ENCODE measurements at places on chromosomes 12 and 14.
A peak's percentile ranks its signal among the peaks of the same experiment; 100 is the strongest.

DNA sequence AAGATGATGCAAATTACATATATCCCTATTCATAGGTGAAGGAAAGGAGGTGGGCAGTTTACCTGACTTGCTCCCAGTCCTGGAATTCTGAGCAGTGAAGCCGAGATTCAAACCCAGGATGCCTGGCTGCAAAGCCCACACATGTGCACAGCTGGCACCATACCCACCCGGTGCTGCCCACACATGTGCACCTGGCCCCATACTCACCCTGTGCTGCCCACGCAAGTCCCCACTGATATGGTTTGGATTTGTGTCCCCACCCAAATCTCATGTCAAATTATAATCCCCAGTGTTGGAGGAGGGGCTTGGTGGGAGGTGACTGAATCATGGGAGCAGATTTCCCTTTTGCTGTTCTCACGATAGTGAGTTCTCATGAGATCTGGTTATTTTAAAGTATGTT, 179.2 kb upstream of the C14orf180 start:
- DNase-seq, result no peak

- DNase-seq, result no peak
Measured at GRCh38 chr14:91732859-91733477, 1.1 kb upstream of the CATSPERB start.

DNA sequence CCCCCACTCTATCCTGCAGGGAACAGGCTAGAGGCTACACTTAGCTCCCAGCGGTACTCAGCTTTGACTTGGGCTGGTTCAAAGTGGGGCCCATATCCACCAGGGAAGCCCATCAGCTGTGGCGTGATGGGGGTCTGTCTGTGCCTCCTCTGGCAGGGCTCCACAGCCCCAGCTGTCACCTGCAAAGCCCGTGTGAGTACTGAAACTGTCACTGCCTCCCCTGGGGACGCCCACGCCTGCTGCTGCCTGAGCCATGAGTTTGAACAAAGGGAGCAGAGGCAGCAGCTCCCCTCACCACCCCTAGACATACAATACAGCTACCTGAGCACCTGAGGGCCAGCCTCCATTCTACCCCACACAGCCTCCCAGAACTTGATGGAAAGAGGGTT, 5.0 kb downstream of the REM2 start:
- peak; percentile 74 for DNase-seq

- peak; percentile 67 for DNase-seq
Measured at GRCh38 chr12:56687223-56688128, 608 bp downstream of the PTGES3 start.

GRCh38 chr14:21874946-21875345, 201.3 kb upstream of the OR4E1 start:
- no peak for DNase-seq

- no peak for DNase-seq
Measured at GRCh38 chr14:104715416-104715815, 8.6 kb upstream of the ADSS1 start.

DNA sequence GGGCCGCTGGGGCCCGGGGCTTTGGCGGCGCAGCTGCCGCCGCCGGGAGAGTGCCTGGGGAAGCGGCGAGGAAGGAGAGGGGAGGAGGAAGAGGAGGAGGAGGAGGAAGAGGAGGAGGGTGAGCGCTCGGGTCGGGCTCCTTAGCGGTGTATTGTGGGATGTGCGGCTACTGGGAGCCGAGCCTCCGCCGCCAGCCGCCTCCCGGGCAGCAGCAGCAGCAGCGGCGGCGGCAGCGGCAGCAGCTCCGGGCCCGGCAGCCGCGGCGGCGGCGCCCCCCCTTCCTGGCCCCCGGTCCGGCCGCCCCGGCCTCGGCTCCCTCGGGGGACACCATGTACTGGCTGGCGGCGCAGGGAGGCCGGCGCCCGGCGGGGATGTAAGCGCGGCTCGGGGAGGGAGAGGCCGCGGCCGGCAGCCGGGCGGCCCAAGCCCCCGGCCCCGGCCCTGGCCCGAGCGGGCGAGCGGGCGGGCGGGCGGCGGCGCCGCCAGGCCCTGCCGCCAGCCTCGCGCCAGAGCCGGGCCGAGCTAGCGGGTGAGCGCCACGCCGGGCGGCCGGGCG, at the start of gene SETD1B:
TSS of gene SETD1B (plus strand) at position 149 of the 556 bp plus-strand sequence. CDS start 729 bp downstream, outside the sequence.
- DNase-seq, result peak; percentile 43

- no peak for DNase-seq
Measured at GRCh38 chr12:765840-766239, 13.5 kb downstream of the WNK1 start.

- no peak for DNase-seq
Measured at GRCh38 chr12:4265280-4265679, 8.3 kb upstream of the CCND2 start.

DNA sequence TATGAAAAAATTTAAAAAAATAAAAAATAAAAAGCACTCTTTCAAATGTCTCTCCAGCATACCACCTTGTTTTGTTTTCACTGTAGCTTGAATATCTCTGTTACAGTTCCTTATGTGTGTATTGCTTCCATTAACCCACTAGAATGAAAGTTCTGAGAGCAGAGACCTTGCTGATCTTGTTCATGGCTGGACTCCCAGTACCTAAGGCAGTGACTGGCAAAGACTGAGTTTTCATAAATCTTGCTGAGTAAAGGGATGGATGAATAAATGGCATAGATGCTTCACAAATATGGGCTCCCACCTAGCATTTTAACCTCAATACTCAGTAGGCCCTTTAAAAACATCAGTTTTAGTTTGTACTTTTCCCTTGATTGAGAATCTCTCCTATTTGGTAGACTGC, 915.9 kb downstream of the DIO2 start:
- DNase-seq, result no peak

- no peak for DNase-seq
Measured at GRCh38 chr12:77521508-77522115, 309.1 kb upstream of the NAV3 start.

DNA sequence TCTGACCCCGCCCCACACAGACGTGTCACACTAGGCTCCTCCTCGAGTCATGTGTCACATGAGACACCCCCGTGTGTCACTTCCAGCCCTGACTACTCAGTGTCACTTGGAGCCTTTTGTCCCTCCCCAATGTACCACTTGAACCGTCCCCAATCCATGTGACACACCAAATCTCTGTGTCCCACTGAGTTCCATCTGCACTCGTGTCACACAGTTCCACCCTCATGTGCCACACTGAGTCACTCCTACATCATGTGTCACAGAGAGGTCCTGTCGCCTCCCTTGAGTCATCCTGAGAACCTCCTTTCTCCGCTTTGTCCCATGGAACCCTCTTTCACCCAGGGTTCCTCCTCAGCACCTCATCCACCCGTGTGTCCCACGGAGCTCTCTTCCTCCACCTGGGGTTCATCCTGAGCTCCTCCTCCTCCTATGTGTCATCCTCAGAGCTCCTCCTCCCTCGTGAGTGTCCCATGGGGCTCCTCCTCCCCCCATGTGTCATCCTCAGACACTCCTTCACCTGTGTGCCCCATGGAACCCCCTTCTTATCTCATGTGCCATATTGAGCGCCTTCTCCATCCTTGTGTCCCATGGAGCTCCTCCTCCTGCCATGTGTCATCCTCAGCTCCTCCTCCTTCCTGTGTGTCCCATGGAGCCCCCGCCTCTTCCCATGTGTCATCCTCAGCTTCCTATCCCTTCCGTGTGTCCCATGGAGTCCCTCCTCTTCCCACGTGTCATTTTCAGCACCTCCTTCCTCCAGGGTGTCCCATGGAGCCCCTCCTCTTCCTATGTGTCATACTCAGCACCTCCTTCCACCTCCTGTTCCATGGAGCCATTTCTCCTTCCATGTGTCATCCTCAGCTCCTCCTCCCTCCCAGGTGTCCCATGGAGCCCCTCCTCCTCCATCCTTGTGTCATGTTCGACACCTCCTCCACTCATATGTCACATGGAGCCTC, 32.0 kb downstream of the RTL1 start:
- no peak for DNase-seq

GRCh38 chr12:5593086-5593485, 161.2 kb downstream of the NTF3 start:
- no peak for DNase-seq

DNA sequence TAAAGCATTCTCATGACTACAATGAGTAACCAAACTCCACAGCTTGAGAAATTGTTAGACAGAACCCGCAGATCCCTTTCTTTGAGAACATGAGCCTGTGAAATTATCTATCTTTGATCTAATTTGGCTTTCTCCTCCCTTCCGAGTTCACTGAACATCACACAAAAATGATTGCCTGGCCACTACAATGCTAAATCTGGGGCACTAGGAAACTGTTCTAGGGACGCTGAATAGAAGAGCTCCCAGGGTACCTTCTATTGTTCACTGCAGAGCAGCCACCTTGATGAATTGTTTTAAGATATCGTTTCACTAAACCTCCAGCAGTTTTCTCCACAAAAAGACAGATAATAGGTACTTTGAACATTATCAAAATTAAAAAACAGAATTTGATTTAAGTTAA, 47.5 kb downstream of the SINHCAF start:
- DNase-seq, result no peak

- DNase-seq, result no peak
Measured at GRCh38 chr12:106112145-106112821, 26.5 kb downstream of the NUAK1 start.

GRCh38 chr14:99436247-99437180, 44.1 kb downstream of the SETD3 start:
- no peak for DNase-seq

GRCh38 chr12:100799770-100800169, 5.2 kb downstream of the ANO4 start:
- no peak for DNase-seq

DNA sequence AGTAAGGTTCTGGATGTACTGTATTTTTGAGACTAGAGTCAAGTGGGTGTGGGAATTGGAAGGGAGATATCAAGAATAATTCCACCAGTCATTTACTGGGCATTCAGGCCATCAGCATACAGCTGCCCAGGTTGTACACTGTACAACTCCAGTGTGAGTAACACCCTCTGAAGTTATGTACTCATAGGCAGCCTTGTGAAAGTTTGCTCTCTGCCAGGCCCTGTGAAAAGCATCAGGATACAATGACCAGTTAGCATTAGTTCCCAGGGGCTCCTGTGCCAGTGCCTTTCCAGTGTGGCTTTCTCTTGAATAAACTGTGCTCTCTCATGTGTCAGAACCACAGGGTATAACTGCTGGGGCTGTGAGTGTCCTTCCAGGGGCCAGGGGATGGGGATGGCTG, 89.7 kb downstream of the LGMN start:
- no peak for DNase-seq

DNA sequence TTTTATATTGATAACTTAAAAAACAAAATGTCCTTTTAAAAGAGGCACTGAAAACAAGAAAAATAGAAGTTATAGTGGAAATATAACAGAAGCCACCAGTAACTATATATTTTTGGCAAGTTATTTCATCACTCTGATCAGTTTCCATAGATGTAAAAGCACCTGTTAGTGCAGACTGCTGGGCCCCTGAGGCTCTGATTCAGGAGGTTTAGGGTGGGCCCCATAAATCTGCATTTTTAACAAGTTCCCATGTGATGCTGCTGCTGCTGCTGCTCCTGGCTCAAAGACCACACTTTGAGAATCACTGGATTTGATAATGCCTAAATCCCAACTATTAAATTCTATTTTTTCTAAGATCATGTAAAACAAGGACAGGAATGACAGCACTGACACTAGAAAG, 251.1 kb downstream of the MED13L start:
- no peak for DNase-seq

DNA sequence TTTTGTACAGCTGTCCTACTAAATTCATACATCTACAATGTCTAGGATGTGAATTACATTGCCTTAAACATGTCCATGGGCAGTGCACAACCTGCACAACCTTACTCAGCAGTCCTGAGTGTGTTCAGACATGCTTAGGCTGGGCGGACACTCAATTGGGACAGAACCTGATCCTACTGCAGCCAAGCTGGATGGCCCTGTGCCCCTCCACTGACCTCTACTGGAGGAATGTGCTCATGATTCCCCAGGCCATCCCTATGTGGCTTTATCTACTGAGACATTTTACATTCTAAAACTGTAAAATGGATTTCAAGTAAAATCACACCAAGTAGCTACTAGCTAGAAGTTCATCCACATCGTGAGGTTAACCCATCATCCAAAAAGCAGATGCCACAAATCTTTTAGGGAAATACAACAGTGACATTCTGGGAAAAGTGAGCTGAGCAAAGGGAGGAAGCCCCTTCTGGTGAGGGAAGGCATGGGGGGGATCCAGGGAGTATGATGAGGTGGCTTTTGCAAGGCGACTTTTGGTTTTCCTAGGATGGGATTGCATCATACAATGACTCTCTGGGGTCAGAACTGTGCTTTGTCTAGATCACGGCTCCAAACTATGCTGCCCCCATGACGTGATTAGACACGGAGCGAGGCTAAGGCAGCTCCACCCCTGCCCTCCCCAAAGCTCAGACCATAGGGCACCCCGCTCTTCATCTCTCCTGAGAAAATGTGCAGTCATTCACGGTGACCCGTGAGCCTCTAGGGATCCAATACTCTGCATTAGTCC, 911.7 kb upstream of the TMEM132C start:
- no peak for DNase-seq

DNA sequence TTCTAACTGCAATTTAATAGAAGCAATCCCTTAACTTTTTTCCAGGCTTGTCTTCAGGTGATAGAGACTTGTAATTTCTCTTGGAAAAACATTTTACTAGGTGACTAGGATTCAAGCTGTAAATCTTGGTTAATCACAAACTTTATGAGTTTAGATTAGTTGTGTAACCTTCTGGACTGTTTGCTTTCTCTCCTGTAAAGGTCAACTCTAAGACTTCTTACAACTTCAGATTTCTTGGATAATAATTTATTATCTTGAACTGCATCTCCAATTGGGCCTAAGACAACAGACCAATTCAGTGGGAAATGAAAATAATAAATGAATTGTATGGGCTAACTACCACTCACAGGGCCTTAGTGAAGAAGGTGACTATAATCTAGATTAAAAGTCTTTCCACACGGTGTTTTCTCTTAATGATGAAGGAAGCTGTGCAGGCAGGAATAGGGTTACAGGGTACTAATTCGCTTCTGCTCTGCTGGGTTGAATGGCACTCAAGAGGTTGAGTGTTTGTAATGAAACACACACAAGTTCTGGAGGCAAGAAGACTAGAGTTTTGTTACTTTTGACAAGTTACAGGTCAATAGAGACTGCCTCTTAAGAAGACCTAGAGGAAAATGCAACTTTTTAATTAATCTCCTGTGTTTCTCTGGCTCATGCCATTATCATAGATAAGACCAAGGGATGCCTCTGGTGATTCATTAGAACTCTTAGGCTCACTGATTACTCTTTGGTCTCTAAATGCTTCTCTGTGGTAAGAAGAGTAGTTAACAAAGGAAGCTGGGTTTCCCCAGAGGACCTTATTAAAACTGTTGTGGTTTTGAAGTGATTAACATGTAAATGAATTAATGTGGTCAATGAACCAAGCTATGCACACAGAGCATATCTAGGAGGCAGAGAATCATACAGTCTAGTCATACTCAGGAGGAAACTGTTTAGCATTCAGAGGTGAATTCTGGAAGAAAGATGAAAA, 30.0 kb upstream of the OR4E1 start:
- no peak for DNase-seq
